ENCODE measurements at places on chromosomes 12 and 14. TPM values are rescaled to one million over a fixed set of nuclear protein-coding genes. Genes with fewer than 3 reads are reported as not detected.

GRCh38 chr14:90577661-90578282, 180.9 kb downstream of the CALM1 start:
- no peak overlapping the region for H3K27ac ChIP-seq
- H3K36me3 ChIP-seq, result no peaks in the 10 kb centered on the region
- no peak for DNase-seq

- no peaks in the 10 kb centered on the region for H3K36me3 ChIP-seq
- DNase-seq, result no peak
- H3K4me1 ChIP-seq, result peaks cover 8% of the 10 kb centered on the region
- H3K27ac ChIP-seq, result no peak overlapping the region
- H3K4me3 ChIP-seq, result no peak overlapping the region
Observed at GRCh38 chr12:45912774-45913173, 77.6 kb downstream of the SCAF11 start.

The SLC4A8 gene
- 78.6 TPM for total RNA-seq

The IFI27L2 gene
- total RNA-seq, result 187 TPM

- H3K27me3 ChIP-seq, result no peaks in the 10 kb centered on the region
- no peaks in the 10 kb centered on the region for H3K36me3 ChIP-seq
- peaks cover 15% of the 10 kb centered on the region for H3K4me1 ChIP-seq
- H3K4me3 ChIP-seq, result no peak overlapping the region
Observed at GRCh38 chr12:53172352-53172751, 8.2 kb upstream of the ZNF740 start.

GRCh38 chr12:47818467-47819137, 1.1 kb downstream of the HDAC7 start:
- H3K4me1 ChIP-seq, result peaks cover 58% of the 10 kb centered on the region
- DNase-seq, result peak; percentile 44
- H3K4me3 ChIP-seq, result peak overlapping the region; percentile 78
- H3K27me3 ChIP-seq, result no peaks in the 10 kb centered on the region
